Esophagus muscularis mucosa (tissue), 4 donors: ENCODE measurements at places on chromosomes 2 and 18. TPM values are rescaled to one million over a fixed set of nuclear protein-coding genes. Genes with fewer than 3 reads are reported as not detected.
A peak's percentile ranks its signal among the peaks of the same experiment; 100 is the strongest.

GRCh38 chr2:10935953-10936942, 24.5 kb downstream of the KCNF1 start:
- DNase-seq = no peak
- no peak overlapping the region for H3K27ac ChIP-seq
- H3K4me3 ChIP-seq = no peak overlapping the region
- no peaks in the 10 kb centered on the region for H3K36me3 ChIP-seq

GRCh38 chr2:37681587-37681986, 10.1 kb upstream of the CDC42EP3 start:
- peak; percentile 64 for DNase-seq
- no peak overlapping the region for H3K4me3 ChIP-seq
- no peaks in the 10 kb centered on the region for H3K27me3 ChIP-seq
- H3K4me1 ChIP-seq = peaks cover 9% of the 10 kb centered on the region
- no peak overlapping the region for H3K27ac ChIP-seq

- H3K4me1 ChIP-seq = peaks cover 24% of the 10 kb centered on the region
- peaks cover 29% of the 10 kb centered on the region for H3K36me3 ChIP-seq
- no peak overlapping the region for H3K27ac ChIP-seq
- H3K4me3 ChIP-seq = no peak overlapping the region
- no peaks in the 10 kb centered on the region for H3K27me3 ChIP-seq
Observed at GRCh38 chr2:26187537-26188104, 14.7 kb downstream of the GAREM2 start.

DNA sequence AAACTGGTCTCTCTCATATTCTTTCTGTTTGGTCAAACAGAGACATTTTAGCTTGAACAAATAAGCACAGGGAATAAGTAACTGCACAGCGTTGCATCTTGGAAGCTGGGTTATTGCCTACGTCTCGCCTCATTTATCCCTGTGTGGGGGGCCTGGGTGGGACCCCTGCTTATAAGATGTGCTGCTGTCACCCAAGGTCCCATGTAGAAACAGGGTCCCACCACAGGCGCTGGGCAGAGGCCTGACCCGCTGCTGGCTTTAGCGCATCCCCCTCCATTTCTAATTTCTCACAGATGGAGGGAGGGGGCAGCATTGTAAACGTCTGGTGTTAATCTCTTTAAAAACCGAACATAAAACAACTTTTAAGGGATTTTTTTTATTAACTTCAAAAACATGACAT, 207.8 kb downstream of the HDAC4 start:
- peaks cover 4% of the 10 kb centered on the region for H3K4me1 ChIP-seq
- H3K36me3 ChIP-seq = peaks cover 42% of the 10 kb centered on the region
- no peak for DNase-seq
- peak overlapping the region; percentile 51 for H3K27ac ChIP-seq
- no peaks in the 10 kb centered on the region for H3K27me3 ChIP-seq
- no peak overlapping the region for H3K4me3 ChIP-seq

- no peaks in the 10 kb centered on the region for H3K4me1 ChIP-seq
- DNase-seq = no peak
- no peaks in the 10 kb centered on the region for H3K27me3 ChIP-seq
- H3K27ac ChIP-seq = no peak overlapping the region
Observed at GRCh38 chr2:101349893-101350662, 37.2 kb downstream of the CREG2 start.

DNA sequence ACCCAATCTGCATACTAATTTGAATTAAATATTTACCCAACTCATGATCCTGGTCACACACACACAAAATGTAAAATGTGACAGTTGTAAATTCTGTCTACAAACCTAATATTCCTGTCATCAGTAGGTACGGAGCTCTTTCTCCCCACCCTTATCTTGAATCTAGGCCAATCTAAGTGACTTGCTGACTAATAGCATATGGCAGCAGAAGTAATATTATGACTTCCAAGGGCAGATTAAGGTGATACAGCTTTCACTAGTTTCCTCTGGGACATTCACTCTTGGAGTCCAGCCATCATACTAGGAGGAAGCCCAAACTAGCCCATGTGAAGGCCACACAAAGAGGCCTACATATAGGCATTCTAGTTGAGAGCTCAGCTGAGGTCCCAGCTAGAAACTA, 89.4 kb downstream of the TMEM131 start:
- H3K27ac ChIP-seq = no peak overlapping the region
- no peaks in the 10 kb centered on the region for H3K4me1 ChIP-seq
- no peaks in the 10 kb centered on the region for H3K36me3 ChIP-seq
- H3K4me3 ChIP-seq = no peak overlapping the region
- no peaks in the 10 kb centered on the region for H3K27me3 ChIP-seq
- no peak for DNase-seq

Gene IRS1
- 27.8 TPM for total RNA-seq

Gene RNF152
- 10.2 TPM for total RNA-seq

Gene MPV17
- total RNA-seq = 70.2 TPM

Gene LCT
- total RNA-seq = not detected
